ENCODE measurements at places on chromosomes 6 and 20.

DNA sequence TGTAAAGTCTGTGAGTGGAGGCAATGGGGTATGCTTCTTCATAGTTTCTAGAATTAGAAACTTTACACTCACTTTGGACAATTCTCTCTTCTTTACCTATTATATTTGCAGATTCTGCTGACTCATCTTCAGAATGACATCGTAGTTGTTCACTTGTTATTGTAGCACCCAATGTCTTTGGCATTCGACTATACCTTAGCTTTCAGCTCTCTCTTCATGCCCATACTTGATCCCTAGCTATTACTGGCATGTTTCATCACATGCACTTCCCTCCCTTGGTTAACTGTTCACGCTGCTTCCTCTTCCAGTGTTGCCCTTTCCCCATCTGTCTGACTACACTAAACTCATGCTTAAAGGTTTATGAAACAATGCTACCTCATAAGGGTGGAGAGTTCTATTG, 298.1 kb upstream of the TCF21 start:
- peak; percentile 33 for DNase-seq

- DNase-seq, result peak; percentile 26
Measured at GRCh38 chr6:73985891-73986290, 289.9 kb downstream of the CD109 start.

GRCh38 chr6:149483334-149483725, 1.5 kb downstream of the ZC3H12D start:
- DNase-seq, result no peak

GRCh38 chr6:170067923-170068360, 222.9 kb downstream of the DLL1 start:
- DNase-seq, result no peak

- DNase-seq, result no peak
Measured at GRCh38 chr6:152896923-152897322, 85.9 kb downstream of the FBXO5 start.

DNA sequence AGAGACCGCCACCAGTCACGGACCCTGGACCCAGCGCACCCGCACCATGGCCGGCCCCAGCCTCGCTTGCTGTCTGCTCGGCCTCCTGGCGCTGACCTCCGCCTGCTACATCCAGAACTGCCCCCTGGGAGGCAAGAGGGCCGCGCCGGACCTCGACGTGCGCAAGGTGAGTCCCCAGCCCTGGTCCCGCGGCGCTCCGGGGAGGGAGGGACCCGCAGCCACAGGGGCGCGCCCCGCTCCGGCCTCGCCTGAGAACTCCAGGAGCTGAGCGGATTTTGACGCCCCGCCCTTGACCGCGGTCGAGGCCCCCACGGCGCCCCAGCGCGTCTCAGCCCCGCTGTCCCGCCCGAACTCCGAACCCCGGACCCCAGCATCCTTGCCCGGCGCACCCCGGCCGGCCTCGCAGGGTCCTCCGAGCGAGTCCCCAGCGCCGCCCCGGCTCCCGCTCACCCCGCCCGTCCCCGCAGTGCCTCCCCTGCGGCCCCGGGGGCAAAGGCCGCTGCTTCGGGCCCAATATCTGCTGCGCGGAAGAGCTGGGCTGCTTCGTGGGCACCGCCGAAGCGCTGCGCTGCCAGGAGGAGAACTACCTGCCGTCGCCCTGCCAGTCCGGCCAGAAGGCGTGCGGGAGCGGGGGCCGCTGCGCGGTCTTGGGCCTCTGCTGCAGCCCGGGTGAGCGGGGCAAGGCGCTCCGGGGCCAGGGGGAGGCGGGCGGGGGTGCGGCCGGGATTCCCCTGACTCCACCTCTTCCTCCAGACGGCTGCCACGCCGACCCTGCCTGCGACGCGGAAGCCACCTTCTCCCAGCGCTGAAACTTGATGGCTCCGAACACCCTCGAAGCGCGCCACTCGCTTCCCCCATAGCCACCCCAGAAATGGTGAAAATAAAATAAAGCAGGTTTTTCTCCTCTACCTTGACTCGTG, at the start of gene OXT:
OXT (plus strand) TSS at position 11 of the 920 bp plus-strand sequence; CDS start at position 47, 36 bp downstream.
- no peak for DNase-seq

DNA sequence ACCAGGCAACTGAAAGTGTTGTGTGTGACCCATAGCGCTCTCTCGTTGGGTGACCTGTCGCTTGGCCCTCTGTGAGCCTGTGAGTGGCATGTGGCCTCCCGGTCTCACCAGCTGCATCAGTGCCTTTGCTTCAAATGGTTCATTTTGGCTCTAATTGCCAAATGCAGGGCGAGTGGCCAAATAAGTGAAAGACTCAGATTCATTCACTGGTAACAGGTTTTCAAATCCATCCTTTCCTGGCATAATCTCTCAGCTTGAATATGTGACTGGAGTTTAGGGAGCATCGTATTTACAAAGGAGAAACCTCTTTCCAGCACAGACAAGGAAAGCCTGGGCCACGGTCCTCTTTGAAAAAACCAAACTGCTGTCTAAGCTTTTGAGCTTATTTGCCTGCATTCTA, 321.6 kb upstream of the QKI start:
- DNase-seq, result no peak

DNA sequence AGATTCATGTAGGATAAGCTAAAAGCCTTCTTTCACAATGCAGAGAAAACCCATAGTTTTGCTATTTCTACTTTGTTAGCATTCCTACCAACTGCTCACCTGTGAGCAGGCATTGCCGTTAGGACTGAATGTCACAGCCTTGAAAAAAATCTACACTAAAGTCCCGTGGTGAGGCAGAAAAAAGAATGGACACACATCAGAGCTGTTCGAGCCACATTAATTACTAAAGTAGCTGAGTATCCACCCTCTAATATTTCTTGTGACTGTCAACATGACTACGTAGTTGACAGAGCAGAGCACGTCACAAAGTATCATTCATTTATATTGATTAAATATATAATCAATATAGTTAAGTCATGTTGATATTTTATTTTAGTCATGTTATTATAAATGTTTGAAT, 10.1 kb downstream of the HDGFL1 start:
- DNase-seq, result no peak

- no peak for DNase-seq
Measured at GRCh38 chr6:161344626-161345025, 70.8 kb upstream of the AGPAT4 start.

GRCh38 chr20:53194306-53195290, 222.4 kb downstream of the TSHZ2 start:
- DNase-seq, result no peak

GRCh38 chr20:24658920-24659660, 189.7 kb downstream of the SYNDIG1 start:
- DNase-seq, result no peak

DNA sequence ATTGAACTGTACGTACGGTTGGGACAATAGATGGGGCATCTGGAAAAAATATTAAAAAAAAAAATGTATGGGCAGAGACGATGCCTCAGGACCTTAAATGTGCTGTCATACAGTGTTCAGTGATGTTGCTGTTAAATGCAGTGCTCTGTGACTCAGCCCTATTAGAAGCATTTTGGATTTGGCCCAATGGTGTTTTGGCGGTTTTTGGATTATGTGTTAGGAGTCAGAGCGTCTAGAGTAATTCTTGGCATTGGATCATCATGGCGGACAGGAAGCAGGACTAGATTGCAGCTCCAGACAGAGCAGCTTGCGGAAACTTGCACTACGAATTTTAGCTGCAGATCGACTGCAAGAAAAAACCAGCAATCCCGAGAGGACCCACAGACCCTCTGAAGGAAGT, 280.0 kb downstream of the SOX4 start:
- DNase-seq, result peak; percentile 38

DNA sequence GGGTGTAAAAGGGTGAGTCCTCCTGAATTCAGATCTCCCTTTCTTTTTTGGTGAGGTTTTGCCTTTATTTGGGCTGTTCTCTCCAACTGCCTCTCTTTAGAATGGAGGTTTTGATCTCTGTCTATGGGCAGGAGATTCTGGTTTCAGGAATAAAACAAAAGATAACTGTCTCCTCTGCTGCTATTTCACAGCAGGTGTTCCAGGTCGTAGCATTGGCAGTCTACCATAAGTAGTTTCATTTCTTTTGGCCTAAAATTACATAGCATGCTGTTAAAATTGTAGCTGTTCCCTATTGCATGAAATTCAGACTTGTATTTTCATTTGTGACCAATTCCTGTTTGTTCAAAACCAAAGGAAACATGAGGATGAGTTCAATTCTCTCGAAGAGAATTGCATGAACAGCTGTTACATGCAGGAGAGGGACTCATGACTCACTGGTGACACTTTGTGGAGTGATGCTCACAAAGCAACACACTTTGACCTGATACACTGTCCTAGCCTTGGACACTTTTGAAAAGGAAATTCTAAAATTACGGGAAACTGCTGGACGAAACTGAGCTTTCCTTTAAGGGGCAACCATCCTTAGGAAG, 76.8 kb upstream of the SIRPG start:
- DNase-seq, result peak; percentile 14

GRCh38 chr6:47310131-47310480, 401 bp upstream of the TNFRSF21 start:
- DNase-seq, result no peak

GRCh38 chr6:10138917-10139316, 276.0 kb downstream of the TFAP2A start:
- DNase-seq, result peak; percentile 2

DNA sequence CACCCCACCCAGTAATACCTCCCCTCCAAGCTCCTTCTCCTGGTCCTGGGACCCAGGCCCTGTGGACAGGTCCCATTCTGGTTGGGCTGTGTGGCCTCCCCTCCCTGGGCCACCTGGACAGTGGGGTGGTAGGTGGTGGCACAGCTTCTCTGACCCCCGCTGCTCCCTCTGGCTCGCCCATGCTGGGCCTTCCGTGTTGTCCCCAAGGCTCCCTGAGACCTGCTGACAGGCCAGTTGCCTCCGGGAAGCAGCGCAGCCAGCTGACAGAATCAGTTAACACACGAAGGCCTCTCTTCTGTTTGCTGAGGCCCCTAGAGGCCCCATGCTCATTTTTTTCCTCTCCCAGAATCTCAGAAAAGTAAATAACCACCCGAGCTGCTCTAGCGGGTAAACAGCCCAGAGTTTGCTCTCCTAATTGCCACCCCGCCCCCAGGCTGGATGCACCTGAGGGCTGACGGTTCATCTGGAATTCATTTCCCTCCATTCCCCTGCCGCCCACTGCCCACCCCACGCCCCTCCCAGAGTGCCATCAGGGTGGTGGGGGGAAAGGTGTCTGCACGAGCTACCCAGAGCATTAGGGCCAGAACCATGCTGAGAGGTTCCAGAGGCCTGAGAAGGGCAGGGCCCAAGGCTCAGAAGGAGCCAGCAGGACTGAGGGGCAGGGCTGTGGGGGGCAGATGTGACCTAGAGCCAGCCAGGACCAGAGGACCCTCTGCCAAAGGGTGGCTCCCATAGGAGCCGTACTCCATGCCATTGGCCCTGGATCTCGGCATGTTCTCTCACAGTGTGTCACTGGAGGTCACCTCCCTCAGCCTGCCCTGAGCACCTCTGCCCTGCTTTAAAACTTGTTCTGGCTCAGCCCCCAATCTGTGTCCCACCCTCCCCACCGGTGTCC, 157.5 kb downstream of the GRM4 start:
- no peak for DNase-seq

- DNase-seq, result no peak
Measured at GRCh38 chr20:61352346-61353260, 100.5 kb downstream of the CDH4 start.

- DNase-seq, result no peak
Measured at GRCh38 chr6:159934181-159934580, 34.7 kb upstream of the IGF2R start.

DNA sequence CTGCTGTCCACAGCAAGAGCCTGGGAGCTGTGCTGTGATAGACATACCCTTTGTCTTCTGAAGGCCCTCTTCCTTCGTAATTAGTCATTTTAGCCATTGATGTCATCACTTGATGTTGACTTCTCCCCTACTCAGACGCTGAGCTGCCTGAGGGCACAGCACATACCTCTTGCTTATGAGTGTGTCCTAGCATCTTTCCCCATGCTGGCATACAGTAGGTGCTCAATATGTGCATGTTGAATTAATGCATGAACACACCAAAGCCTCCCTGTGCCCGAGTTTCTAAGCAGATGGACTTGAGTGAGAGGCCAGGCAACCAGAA, 35.8 kb upstream of the FAM83D start:
- DNase-seq, result no peak

- peak; percentile 88 for DNase-seq
Measured at GRCh38 chr20:23228912-23229311, 121.7 kb upstream of the NXT1 start.

DNA sequence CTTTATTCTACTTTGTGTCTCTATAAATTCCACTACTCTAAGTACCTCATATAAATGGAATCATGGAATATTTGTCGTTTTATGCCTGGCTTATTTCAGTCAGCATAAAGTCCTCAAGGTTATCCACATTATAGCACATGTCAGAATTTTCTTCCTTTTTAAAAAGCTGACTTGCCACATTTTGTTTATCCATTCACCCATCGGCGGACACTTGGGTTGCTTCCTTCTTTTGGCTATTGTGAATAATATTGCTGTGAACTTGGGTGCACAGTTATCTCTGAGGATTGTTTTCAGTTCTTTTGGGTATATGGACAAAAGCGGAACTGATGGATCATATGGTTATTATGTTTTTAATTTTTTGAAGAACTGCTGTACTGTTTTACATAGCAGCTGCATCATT, 39.1 kb upstream of the ME1 start:
- DNase-seq, result no peak

GRCh38 chr20:63101781-63102720, 95.3 kb upstream of the BHLHE23 start:
- DNase-seq, result peak; percentile 46

GRCh38 chr6:87322304-87323212, at the start of gene SMIM8:
Gene SMIM8 (plus strand): TSS chr6:87322588. CDS start chr6:87337032, 14,444 bp downstream.
- peak; percentile 76 for DNase-seq

DNA sequence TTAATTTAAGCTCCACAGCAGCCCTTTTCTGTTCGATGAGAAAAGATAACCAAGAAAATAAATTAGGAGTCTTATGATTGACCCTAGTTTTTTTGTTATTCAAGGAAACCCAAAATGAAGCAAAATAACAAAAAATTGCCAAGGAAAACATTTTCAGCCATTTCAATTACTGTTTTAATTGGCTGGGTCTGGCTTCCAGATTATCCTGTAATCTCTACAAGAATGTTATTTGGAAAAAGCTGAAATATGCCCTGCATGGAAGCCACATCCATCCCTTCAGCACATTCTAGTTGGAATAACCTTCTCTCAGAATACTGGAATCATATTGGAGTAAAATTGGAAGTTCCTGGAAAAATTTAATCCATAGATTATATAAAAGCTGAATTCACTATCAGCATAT, 191.1 kb upstream of the CCN2 start:
- no peak for DNase-seq

- DNase-seq, result no peak
Measured at GRCh38 chr6:13351271-13351670, 22.9 kb upstream of the TBC1D7 start.

GRCh38 chr6:33746036-33746600, 587 bp downstream of the IP6K3 start:
- peak; percentile 76 for DNase-seq

- DNase-seq, result no peak
Measured at GRCh38 chr6:147065786-147066185, 138.4 kb upstream of the STXBP5 start.

GRCh38 chr6:136969433-136969832, 47.3 kb downstream of the SLC35D3 start:
- DNase-seq, result no peak

GRCh38 chr20:62236766-62237513, 1.4 kb upstream of the OSBPL2 start:
- DNase-seq, result no peak

- no peak for DNase-seq
Measured at GRCh38 chr6:39466631-39467030, 144.1 kb upstream of the KCNK16 start.

GRCh38 chr20:316316-317068, 8.9 kb upstream of the SOX12 start:
- no peak for DNase-seq

Data from choroid plexus epithelial cell (primary cell).